Bronchial epithelial cell (primary cell): ENCODE measurements at places on chromosomes 3 and 15.

DNA sequence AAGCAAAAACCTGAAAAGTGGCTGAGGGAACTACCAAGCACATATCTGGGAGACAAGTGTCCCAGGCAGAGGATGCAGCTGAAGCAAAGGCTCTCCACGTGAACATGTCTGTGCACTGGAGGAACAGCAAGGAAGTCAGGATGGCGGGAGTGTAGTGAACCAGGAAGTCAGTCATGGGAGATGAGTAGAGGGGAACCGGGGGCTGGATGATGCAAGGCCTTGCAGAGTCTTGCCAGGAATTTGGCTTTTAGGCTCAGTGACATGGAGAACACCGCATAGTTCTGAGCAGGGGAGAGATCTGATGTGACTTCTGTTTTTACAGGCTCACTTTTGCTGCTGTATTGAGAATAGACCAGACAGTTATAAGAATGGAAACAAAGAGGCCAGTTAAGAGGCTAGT is 19.0 kb downstream of the C2CD4A start:
- DNase-seq, result no peak

- DNase-seq, result peak; percentile 69
Measured at GRCh38 chr3:150765949-150766720, 3.2 kb upstream of the SIAH2 start.

- peak; percentile 89 for DNase-seq
Measured at GRCh38 chr15:83380682-83381081, 66.5 kb upstream of the SH3GL3 start.

GRCh38 chr15:80264031-80264430 is 12.0 kb upstream of the CTXND1 start:
- DNase-seq, result no peak

GRCh38 chr15:28106294-28107110 is 7.4 kb upstream of the OCA2 start:
- no peak for DNase-seq

DNA sequence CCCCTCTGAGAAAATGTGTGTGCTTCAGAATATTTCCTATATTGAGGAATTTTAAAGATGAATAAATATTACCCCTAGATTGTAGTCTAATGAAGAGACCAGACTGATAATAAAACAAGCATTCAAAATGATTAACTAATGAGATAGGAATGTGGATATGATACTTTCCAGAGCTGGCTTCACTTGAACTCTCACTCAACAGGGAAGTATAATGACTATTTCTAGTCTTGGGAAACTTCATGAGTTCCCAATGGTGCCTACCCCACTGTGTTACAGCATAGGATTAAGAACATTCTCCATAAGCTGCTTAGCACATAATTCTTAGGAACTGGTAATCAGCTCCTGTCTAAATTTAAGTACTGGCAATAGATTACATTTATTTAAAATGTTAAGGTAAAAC is 261.5 kb upstream of the ZNF385D start:
- DNase-seq, result peak; percentile 40

DNA sequence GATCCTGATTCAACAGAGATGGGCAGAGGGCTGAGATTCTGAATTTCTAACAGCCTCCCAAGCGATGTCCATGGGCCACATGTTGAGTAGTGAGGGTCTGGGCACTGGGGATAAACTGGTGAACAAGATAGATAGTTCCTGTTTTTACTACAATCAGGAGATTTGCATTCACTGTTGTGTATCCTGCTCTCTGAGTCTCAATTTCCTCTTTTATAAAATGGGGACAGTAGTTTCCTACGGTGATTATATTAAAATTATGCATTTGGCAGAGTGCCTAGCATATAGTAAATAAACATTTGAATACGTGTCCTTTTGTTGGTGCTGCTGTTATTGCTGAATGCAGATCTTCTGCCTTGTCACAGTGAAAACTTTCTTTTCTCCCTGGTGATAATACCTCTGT is 102.5 kb downstream of the MYH15 start:
- no peak for DNase-seq

- DNase-seq, result peak; percentile 94
Measured at GRCh38 chr3:172305552-172305951, 142.7 kb downstream of the GHSR start.

DNA sequence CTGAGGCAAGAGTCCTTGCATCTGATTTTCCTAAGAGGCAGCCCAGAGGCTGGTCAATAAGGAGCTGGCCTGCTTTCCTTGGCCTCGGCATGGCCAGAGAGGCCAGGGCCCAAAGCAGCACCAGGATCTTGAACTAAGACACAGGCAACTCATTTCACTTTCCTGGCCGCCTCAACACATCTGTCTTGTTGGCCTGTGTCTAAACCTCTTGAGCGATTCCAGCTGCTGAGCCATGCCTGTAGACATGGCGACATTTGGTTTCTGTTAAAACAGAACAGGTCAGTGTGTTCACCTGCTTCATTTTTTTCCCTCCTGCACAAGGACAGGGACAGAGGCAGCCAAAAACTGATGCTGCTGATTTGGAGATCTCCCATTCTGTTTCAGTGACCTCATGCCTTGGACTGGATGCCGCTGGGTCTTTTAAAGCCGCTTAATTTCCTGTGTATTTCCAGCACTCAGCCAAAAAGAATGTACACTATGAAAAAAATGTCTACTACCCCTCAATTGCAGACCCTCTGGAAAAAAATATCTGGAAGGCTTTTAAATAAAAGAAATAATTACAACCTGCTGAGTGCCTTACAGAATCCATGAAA is 266.6 kb upstream of the ICE2 start:
- DNase-seq, result no peak

- DNase-seq, result no peak
Measured at GRCh38 chr3:163809540-163809993, 1268.7 kb downstream of the SI start.

- peak; percentile 41 for DNase-seq
Measured at GRCh38 chr15:74291101-74292071, 55.3 kb downstream of the CCDC33 start.

GRCh38 chr3:61616586-61616985 is 55.2 kb downstream of the PTPRG start:
- DNase-seq, result no peak

GRCh38 chr3:126275620-126275904 is 81.6 kb downstream of the KLF15 start:
- DNase-seq, result no peak

GRCh38 chr3:132522353-132522752 is 74.7 kb upstream of the ACKR4 start:
- no peak for DNase-seq

- no peak for DNase-seq
Measured at GRCh38 chr3:122148941-122149627, 34.4 kb upstream of the CASR start.

GRCh38 chr15:94740469-94740868 is 509.1 kb downstream of the MCTP2 start:
- no peak for DNase-seq

- DNase-seq, result no peak
Measured at GRCh38 chr3:73480187-73480672, 144.5 kb downstream of the PDZRN3 start.

- DNase-seq, result no peak
Measured at GRCh38 chr3:158925828-158926494, 124.1 kb downstream of the MFSD1 start.

DNA sequence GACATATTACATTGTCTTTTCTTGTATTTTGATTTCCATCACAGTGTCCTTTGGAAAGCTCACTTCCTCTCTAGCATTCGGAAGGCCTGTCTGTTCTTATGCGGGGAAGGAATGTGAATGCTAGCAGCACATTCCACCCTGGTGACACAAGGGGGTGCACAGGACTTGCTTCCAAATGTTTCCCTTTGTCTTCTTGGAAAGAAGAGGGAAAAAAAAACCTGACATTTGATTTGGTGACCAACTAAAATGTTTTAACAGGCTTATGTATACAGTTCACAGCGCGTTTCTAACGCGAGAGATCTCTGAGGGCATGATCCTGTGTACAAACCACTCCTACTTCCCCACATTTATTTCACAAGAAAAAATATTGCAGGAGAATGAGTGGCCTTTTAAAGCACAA is 107.6 kb upstream of the FXR1 start:
- peak; percentile 57 for DNase-seq

DNA sequence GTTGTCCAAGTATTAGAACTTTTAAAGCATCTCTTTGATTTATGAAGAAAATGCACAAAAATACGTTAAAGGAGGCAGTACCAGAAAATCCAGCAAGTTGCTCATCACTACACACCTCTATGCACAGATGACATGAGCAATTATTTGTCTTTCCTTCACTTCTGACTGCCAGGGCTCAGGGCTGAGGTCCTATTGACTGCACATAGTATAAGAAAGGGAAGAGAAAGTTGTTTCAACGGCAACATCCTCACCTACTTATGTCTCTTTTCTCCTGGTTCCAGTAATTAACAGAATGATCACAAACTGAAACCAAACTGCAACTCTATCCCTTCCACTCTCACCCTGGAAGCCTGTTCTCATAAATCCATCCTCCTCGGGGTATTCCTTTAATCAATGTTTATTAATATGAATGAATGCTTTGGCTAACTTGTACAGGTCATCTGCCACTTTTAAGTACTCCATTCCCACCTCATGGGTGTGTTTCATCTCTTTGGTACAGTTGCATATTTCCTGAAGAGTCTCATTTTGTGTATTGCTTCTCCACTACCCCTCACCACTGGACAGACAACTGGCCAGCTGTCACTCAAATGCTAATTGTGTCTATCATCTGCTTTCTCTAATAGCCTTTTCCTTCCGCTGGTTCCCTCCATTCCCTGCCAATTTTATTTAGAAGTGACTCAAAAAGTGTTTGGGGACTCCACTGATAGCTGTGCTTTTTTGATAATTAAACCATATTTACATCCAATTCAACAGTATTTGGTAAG is 34.5 kb downstream of the RAB27A start:
- DNase-seq, result no peak

DNA sequence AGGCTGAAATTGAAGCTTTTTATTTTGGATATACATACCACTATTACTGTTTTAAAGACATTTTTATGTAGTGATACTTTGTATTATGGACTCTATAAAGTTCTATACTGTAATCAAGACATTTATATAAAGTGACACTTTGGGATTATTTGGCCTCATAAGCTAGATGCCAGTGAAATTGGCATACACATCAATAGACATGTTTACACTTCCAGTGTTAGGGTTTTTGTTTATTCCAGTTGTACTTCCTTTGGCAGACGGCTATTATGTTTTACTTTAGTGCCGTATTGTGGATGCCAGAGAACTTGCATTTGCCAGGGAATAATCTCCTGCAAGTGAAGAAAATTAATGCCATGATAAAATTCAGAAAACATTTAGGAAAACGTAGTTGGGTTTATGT is 6.0 kb downstream of the LXN start:
- no peak for DNase-seq

- no peak for DNase-seq
Measured at GRCh38 chr15:70521576-70522322, 241.6 kb downstream of the UACA start.

GRCh38 chr15:74301583-74302361 is 65.6 kb downstream of the CCDC33 start:
- no peak for DNase-seq

DNA sequence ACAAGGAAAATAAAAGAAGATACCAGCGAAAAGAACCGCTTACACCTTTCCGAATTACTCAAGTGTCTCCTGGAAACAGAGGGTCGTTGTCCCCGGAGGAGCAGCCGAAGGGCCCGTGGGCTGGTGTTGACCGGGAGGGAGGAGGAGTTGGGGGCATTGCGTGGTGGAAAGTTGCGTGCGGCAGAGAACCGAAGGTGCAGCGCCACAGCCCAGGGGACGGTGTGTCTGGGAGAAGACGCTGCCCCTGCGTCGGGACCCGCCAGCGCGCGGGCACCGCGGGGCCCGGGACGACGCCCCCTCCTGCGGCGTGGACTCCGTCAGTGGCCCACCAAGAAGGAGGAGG is 325 bp downstream of the ALCAM start:
- DNase-seq, result no peak

GRCh38 chr15:92929002-92929401 is 28.9 kb downstream of the CHD2 start:
- no peak for DNase-seq

DNA sequence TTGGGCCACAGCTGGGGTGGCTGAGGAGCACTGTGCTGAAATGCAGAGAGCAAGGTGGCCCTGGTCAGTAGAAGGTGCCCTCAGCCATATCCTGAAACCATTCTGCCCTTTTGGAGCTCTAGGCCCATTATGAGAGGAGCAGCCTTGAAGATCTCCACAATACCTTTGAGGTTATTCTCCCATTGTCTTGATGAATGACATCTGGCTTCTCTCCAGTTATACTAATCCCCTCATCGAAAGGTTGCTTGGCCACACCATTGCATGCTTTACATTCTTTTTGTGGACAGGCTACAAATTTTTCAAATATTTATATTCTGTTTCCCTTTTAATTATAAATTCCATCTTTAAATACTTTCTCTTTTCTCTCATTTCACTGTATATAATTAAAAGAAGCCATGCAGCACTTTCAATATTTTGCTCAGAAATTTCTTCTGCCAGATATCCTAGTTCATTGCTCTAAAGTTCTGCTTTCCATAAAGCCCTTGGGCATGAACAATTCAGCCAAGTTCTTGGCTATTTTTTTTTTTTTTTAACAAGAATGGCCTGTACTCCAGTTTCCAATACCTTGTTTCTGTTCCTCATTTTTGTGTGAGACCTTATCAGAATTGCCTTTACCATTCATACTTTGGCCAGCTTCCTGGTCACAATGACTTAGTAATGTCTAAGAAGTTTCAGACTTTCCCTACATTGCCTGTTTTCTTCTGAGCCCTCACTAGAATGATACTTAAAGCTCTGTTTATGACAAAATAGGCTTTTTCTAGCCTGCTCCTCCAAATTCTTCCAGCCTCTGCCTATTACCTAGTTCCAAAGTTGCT is 138.9 kb upstream of the SGO1 start:
- DNase-seq, result no peak

- DNase-seq, result no peak
Measured at GRCh38 chr3:166810741-166811445, 569.2 kb downstream of the ZBBX start.

DNA sequence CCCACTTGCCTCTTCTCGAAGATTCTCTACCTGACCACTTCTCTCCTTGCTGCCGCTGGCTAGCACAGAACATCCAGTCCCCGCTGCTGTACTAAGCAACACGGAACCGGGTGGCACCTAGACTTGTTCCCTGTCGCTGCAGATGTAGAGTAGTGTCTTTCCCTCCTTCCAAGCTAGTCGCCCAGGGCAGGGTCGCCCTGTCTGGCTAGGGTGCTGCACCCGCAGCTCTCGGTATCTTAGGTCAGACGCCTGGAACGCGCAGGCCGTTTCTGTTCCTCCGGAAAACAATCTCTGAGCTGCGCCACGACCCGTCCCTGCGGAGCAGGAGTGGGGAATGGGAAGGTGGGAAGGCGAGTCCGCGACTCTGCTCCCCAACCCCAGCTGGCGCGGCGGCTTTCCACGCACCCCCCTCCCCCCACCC is 758 bp upstream of the SNX33 start:
- no peak for DNase-seq

DNA sequence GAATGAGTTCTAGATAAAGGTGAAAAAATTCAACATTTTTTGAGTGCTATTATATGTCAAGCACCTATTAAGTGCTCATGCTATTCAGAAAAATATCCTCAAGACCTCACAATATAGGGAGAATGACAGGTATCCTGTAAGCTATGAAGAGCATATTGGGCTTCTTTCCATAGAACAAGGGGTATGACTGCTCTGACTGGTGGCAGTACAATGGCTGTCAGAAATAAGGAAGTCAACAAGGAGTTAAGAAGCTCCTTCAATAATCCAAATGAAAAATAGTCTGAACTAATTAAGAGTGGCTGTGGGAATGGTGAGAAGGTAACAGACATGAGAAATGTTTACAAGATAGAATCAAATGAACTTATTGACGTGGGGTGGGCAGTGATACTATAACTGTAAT is 24.7 kb downstream of the NPTN start:
- no peak for DNase-seq

GRCh38 chr3:104920512-104920911 is 446.2 kb upstream of the ALCAM start:
- DNase-seq, result no peak
